ENCODE measurements at places on chromosomes 1 and 21.

DNA sequence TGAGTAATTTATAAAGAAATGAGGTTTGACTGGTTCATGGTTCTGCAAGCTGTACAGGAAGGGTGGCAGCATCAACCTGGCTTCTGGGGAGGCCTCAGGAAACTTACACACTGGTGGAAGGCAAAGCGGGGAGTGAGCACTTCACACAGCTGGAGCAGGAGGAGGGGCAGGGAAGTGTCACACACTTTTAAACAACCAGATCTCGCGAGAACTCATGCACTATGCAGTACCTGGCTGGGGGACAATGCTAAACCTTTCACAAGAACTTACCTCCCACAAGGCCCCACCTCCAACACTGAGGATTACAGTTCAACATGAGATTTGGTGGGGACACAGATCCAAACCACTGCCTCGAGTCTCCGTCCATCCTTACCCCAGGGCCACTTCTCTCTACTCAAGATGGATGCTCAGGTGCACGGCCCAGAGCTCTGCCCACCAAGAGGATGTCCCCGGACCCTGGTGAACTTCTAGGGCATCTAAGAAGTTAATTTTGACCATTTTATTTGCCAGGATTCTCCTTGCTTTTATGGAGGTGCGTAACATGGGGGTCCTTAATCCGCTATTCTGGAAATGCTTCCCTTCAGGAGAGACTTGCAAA, 22.7 kb upstream of the ACTRT2 start:
- DNase-seq, result no peak

- DNase-seq, result peak; percentile 12
Measured at GRCh38 chr21:39867198-39867650, at the start of gene PCP4. Gene PCP4 (plus strand): TSS chr21:39867438. CDS start chr21:39867502, 64 bp downstream.

DNA sequence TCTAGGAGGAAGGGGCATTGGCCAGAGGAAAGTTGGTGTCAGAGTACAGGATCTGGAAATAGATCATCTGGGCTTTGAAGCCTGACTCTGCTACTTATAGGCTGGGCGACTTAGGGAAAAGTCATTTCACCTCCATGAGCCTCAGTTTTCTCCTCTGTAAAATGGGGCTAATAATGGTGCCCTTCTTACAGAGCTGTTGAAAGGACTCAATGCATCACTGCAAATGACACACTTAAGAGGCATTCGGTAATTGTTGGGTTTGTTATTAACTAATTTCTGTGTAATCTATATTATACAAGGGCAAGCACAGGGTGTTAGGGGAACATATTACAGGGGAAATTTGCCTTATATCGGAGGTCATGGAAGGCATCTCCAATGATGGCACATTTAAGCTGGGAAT, 96.1 kb downstream of the KAZN start:
- DNase-seq, result no peak

GRCh38 chr1:168088511-168089325, 48.0 kb downstream of the GPR161 start:
- no peak for DNase-seq

GRCh38 chr1:91349524-91349923, 55.1 kb downstream of the HFM1 start:
- DNase-seq, result no peak

DNA sequence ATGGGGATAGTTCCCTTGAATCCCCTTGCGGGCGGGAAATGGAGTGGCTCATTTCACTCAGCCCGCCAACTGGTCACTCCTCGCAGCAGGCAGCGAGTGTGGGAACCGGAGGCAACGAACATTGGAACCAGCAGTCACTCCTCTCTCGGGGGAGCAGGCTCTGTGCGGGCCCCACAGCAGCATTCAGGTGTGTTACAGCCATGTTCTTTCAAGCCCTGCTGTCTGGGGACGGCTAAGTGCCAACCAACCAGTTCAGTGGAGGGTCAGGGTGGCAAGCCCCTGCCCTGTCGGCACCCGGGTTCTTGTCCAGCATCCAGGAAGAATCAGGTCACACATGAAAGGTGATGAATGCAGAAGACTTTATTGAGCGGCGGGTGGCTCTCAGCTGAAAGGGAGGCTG, 370.5 kb downstream of the NUF2 start:
- DNase-seq, result no peak

- DNase-seq, result no peak
Measured at GRCh38 chr21:45876381-45877170, 105.0 kb upstream of the COL6A1 start.

GRCh38 chr1:225876900-225877510, 5.2 kb downstream of the TMEM63A start:
- no peak for DNase-seq

- DNase-seq, result no peak
Measured at GRCh38 chr1:236176337-236177336, 34.3 kb downstream of the GPR137B start.

- no peak for DNase-seq
Measured at GRCh38 chr1:174005032-174005431, 17.1 kb downstream of the RC3H1 start.

DNA sequence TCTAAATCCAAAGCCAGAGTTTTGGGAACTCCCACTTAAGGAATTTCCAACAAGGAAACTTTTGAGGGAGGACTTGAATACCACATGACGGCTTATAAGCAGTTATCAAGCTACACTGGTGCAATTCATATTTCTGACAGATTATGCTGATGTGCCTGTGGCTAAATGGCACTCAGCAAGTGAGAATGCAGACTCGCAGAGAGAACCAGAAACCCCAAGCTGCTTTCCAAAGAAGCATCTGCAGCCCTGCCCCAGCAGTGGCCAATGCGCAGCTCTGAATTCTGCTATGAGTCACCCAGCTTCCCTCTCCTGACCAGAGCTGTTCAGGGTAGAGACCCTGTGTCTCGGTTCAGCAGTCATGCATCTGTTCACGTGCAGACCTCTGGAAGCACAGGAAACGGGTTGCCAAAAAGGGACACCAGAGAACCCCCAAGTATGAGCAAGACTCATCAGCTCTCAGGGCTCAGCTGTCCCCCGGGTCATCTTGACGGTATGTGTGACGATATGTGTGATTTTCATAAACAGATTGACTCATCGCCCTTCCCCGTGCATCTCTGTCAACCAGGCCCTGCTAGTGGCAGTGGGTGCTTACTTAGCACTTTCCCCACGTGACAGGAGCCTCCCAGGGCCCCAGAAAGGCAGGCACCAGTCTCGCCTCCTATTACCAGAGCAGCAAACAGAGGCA, 76.3 kb downstream of the ITPKB start:
- peak; percentile 57 for DNase-seq

DNA sequence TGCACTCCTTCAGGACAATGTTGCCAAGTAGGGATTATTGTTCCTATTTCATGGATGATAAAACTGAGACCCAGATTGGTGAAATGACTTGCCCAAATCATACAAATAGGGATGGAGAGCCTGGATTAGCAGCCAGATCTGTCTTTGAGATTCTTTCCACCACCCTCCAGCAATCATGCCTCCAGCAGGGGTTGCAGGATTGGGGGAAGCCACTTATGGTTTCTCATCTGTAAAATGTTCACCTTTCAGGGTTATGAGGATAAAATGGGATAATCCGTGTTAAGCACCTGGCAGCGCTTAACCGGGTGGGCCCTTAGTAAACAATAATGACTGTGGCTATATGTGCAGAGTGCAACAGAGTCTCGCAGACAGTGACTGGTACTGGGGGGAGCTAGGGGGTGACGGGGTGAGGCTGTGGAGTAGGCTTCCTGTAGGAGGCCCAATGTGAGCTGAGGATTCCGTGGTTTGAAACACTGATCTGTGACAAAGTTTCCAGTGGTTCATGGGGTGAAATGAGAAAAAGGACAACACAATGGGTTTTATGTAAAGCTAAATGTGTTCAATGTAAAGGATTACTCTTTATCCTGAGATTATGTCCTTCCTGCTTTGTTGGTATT, 33.7 kb upstream of the FOXO6 start:
- DNase-seq, result no peak

DNA sequence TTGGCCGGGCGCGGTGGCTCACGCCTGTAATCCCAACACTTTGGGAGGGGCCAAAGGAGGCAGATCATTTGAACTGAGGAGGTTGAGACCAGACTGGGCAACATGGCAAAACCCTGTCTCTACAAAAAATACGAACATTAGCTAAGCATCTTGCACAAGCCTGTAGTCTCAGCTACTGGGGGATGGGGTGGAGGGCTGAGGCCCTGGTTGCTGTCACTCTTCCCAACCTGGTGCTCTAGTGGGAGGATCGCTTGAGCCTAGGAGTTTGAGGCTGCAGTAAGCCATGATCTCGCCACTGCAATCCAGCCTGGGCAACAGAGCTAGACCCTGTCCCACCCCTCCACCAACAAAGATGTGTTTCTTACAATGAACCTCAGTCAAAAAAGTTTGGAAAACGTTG, 2.8 kb downstream of the PHGDH start:
- no peak for DNase-seq

DNA sequence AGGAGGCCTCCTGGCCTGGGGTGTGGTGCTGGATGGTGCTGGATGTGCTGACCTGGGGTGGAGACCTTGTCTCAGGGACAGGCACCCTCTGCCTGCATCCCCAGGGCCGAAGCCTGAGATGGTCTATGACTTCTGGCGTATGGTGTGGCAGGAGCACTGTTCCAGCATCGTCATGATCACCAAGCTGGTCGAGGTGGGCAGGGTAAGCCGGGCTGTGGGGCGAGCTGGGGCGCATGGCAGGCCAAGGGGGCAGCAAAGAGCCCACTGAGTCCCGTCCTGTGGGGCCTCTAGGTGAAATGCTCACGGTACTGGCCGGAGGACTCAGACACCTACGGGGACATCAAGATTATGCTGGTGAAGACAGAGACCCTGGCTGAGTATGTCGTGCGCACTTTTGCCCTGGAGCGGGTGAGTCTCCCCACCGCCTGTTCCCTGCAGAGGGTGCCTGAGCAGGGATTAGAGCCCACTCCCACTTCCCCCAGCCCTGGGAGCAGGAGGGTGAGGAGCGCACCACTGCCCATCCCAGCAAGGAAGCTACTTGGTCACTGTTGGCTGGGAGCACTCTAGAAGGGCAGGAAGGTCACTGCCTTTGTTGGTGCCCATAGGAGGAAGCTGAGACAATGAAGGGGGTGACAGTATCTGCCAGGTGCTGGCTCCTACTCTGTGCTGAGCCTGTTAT, 75.2 kb downstream of the PTPRU start:
- no peak for DNase-seq

- DNase-seq, result no peak
Measured at GRCh38 chr21:16708101-16708835, 804.6 kb upstream of the CXADR start.

DNA sequence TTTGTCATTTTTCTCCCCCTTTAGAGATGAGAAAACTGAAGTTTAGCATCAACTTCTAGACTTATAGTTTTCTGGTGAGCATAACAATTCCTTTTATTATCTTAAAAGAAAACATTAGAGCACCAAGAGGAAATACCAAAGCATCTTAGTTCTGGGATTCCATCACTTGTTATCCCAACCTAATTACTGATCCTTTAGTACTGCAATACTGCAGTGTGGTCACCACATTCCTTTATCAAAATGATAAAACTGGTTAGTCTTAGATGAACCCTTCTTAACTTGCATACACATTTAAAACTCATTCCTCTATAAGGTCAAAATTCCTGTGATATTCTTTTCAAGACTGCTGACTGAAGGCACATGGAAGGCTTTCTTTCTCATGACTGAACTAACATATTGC, 23.1 kb downstream of the SOD1 start:
- no peak for DNase-seq

GRCh38 chr1:53657891-53658396, 81.0 kb downstream of the GLIS1 start:
- DNase-seq, result no peak

DNA sequence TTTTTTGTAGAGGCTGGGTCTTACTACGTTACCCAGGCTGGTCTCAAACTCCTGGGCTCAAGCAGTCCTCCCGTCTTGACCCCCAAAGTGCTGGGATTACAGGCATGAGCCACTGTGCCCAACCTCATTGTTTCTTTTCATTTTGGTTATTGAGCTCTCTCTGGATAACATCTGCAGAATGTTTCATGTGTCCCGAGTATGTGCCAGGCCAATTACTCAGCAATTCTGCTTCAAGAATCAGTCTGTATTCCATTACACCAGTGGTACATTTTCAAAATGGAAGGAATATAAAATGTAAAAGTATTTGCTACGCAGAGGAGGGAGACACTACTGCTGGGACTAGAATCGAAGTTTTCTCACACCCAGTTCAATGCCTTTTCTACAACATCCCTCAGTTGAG, 1.7 kb upstream of the ELOA start:
- no peak for DNase-seq

DNA sequence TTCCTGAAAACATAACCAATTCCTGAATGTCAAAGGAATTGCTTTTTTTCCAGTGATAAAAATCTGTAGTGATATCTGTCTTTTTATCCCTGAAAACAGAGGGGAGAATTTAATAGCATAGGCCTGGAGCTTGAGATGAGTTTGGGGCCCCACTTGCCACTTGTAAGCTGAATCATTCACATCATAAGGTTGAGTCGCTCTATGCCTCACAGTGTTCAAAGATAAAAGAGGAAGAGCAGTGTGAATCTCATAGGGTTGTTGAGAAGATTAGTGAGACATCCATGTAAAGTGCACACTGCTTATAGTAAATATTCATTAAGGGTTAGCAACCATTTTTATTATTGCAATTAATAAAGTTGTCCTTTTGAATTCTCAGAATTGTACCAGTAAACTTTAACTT, 271.3 kb downstream of the DNM3 start:
- DNase-seq, result no peak

GRCh38 chr1:149963358-149963757, 26.7 kb upstream of the MTMR11 start:
- no peak for DNase-seq

- DNase-seq, result no peak
Measured at GRCh38 chr1:9946315-9946714, 3.0 kb downstream of the NMNAT1 start.

DNA sequence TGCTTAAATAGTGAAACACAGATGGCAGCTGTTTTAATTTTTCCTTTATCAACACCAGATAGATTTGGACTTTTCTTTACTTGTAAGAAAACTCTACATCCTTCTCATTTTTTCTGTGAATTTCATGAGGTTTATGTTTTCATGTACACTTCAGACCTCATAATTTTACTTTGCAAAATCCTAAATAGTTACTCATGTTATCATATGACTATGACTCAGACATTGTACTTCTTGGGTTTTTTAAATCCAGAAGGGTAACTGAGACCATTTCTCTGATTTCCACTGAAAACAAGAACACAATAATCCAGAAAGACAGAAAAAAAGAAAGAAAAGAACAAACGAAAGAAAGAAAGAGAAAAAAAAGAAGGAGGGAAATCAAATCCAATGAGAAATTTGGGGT, 1021.6 kb downstream of the NCAM2 start:
- DNase-seq, result no peak

DNA sequence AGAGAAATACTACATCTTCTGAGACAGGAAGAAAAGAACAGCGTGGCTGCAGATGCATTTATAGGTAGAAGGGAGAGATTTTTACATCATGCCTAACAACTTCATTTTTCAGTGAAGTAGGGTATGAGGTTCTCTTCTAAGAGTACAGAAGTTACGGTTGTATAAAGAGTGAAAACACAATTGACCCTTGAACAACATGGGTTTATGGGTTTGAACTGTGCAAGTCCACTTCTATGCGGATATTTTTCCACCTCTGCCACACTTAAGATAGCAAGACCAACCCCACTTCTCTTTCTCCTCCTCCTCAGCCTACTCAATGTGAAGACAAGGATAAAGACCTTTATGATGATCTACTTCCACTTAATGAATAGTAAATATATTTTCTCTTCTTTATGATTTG, 64.5 kb downstream of the RPAP2 start:
- DNase-seq, result no peak

- no peak for DNase-seq
Measured at GRCh38 chr1:89808441-89809117, 12.3 kb upstream of the LRRC8D start.

All from NCI-H460 (cell line).